Right lobe of liver (tissue), 6 donors: ENCODE measurements at places on chromosomes 7 and 10. TPM values are rescaled to one million over a fixed set of nuclear protein-coding genes. Genes with fewer than 3 reads are reported as not detected.

Gene FAM25G
- not detected for total RNA-seq

DNA sequence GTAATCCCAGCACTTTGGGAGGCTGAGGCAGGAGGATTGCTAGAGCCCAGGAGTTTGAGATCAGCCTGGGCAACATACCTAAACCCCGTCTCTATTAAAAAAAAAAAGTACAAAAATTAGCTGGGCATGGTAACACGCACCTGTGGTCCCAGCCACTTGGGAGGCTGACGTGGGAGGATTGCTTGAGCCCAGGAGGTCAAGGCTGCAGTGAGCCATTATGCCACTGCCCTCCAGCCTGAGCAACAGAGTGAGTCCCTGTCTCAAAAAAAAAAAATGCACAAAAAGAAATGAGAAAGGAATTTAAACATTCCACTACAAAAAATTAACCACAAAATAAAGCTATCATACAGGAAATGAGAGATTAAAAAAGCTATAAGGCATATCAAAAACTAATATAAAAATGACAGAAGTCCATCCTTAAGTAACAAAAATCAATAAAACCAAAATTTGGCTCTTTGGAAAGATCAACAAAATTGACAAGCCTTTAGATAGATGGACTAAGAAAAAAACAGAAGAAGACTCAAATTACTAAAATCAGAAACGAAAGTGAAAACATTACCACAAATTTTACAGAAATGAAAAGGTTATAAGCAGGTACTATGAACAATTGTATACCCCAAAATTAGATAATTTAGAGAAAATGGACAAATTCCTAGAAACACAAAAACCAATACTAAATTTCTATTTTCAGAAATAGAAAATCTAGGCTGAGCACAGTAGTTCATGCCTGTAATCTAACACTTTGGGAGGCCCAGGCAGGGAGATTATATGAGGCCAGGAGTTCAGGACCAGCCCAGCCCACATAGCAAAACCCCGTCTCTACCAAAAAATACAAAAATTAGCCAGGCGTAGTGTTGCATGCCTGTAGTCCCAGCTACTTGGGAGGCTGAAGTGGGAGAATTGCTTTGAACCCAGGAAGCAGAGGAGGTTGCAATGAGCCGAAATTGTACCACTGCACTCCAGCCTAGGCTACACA is 42.4 kb upstream of the NANOS1 start:
- H3K27ac ChIP-seq = no peak overlapping the region
- no peaks in the 10 kb centered on the region for H3K4me1 ChIP-seq
- H3K4me3 ChIP-seq = no peak overlapping the region
- H3K27me3 ChIP-seq = no peaks in the 10 kb centered on the region
- no peaks in the 10 kb centered on the region for H3K36me3 ChIP-seq

- no peaks in the 10 kb centered on the region for H3K4me1 ChIP-seq
- no peaks in the 10 kb centered on the region for H3K36me3 ChIP-seq
- no peak overlapping the region for H3K27ac ChIP-seq
- DNase-seq = no peak
- H3K27me3 ChIP-seq = no peaks in the 10 kb centered on the region
Measured at GRCh38 chr10:52108236-52108635, 205.8 kb upstream of the DKK1 start.

DNA sequence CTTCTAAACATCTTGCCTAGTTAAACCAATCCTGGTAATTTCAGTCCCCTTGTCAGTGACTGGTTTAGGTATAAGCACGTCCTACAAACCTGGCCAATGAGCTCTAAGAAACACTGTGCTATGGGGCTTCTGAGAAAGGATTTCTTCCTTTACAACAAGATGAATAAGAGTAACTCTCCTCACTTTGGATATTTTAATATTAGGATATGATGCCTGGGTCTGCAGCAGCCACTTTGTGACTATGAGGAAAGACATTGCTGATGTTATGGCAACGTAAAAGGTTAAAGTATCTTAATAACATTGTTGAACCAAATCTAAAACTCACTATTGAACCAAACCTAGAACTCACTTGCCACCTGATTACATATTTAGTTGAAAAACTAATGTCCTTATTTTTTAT is 26.5 kb upstream of the EPC1 start:
- H3K4me1 ChIP-seq = no peaks in the 10 kb centered on the region
- no peaks in the 10 kb centered on the region for H3K36me3 ChIP-seq
- no peak overlapping the region for H3K4me3 ChIP-seq
- H3K27me3 ChIP-seq = no peaks in the 10 kb centered on the region

DNA sequence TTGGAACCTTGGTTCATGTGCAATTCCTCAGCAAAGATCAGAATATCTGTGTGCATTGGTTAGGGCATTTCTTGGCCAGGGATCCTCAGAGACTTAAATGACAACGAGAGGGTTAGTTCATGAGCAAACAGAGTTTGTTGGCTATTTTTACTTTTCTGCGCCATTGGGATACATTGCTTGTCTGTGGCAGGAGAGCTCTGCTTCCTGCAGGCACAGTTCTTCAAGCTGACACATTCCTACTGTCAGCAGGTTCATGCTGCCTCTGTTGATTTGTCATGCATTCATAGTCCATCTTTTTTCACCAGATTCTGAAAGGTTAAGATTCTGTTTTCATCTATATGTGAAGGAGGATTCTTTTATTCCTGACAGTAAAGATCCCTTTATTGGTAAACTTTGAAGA is 139.4 kb downstream of the TMEM178B start:
- H3K4me3 ChIP-seq = no peak overlapping the region
- no peaks in the 10 kb centered on the region for H3K27me3 ChIP-seq
- H3K4me1 ChIP-seq = no peaks in the 10 kb centered on the region

GRCh38 chr7:94289071-94289470 is 105.6 kb upstream of the COL1A2 start:
- no peak overlapping the region for H3K27ac ChIP-seq
- DNase-seq = no peak
- H3K4me1 ChIP-seq = no peaks in the 10 kb centered on the region
- H3K4me3 ChIP-seq = no peak overlapping the region

DNA sequence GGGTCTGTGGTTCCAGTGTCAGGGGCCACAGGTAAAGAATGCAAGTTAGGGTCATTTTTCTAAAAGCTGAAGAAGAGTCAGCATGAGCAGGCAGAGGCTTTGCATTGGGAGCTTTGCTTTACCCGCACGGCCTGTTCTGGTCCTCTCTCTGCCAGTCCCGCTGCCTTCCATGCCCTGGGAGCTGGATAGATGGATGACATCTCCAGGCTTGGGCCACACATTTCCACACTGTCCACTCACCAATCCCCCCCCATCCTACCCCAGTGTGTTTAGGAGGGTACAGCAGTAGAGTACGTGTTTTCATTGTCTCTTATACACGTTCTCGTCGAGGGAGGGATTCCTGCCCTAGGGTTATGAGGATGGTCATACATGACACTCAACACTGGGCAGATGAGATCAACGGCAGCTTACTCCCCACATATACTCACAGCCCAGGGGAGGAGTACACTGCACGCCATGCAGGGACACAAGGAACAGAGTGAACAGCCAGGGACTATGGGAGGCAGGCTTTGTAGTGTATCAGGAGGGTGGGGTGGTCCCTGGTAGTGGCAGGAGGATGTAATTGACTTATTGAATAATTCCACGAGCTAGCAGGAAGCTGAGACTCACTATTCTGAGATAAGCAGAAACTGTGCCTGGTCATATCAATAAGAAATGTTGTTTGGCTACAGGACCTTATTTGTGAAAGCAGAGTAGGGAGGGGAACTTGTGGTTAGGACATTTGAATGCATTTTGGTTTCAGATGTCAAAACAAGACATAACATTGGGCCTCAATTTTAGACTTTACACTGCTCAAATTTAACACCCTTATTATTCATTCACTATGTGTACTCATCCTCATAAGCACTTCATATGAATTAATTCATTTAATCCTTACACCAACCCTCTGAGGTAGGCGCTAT is 36.6 kb downstream of the PLPP4 start:
- H3K27me3 ChIP-seq = no peaks in the 10 kb centered on the region
- DNase-seq = no peak
- H3K36me3 ChIP-seq = no peaks in the 10 kb centered on the region
- H3K4me1 ChIP-seq = no peaks in the 10 kb centered on the region

- peaks cover 49% of the 10 kb centered on the region for H3K36me3 ChIP-seq
- no peak overlapping the region for H3K4me3 ChIP-seq
- H3K4me1 ChIP-seq = peaks cover 4% of the 10 kb centered on the region
- no peaks in the 10 kb centered on the region for H3K27me3 ChIP-seq
- H3K27ac ChIP-seq = no peak overlapping the region
- no peak for DNase-seq
Measured at GRCh38 chr10:70426823-70427222, 14.7 kb downstream of the NODAL start.

DNA sequence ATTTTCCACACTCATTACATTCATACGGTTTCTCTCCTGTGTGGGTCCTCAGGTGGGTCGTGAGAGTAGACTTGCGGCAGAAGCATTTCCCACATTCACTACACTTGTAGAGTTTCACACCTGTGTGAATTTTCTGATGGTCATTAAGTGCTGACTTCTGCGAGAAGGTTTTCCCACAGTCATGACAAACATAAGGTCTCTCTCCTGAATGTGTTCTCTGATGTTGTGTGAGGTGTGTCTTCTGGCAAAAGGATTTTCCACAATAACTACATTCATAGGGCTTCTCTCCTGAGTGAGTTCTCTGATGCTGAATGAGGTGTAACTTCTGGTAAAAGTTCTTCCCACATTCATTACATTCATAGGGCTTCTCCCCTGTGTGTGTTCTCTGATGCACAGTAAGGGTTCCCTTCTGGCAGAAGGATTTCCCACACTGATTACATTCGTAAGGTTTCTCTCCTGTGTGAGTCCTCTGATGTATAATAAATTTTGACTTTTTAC is 15.1 kb downstream of the ZNF12 start:
- H3K4me3 ChIP-seq = no peak overlapping the region
- H3K4me1 ChIP-seq = no peaks in the 10 kb centered on the region
- H3K27ac ChIP-seq = no peak overlapping the region
- no peak for DNase-seq
- H3K36me3 ChIP-seq = no peaks in the 10 kb centered on the region

DNA sequence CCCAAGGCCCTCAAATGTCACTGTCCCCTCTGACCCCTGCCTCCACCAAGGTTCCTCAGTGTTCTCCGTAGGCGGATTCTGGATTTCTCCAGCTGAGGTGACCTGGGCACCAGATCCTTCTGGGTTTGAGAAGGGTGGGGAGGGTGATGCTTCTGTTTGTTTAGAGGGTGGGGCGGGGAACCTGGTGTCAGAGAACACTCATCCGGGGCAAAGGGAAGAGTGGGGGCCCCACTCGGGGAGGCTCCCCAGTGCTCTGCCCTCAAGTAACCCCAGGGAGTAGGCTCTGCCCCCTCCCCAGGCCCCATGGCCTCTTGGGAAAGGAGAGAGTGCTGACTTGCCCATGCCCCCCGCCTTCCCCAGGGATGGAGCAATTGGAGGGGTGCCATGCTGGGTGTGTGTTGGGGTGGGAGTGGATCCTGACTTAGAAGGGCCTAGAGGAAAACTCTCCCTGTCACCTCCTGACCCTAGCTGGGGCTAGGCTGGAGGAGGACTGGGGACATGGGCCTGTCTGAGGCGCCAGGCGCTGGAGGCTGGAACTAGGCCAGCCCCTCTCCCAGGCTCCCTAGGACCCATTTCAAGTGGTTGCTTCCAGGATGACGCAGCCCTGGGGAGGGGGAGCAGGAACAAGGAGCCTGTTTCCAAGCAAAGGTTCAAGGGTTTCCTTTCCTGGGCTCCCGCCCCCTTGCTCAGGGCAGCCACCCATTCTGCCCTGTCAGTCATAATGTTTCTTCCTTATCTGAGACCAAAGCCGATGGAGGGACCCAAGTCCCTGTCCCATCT is 27.9 kb downstream of the KAZALD1 start:
- H3K27me3 ChIP-seq = no peaks in the 10 kb centered on the region
- H3K36me3 ChIP-seq = no peaks in the 10 kb centered on the region
- no peak overlapping the region for H3K4me3 ChIP-seq
- DNase-seq = no peak

DNA sequence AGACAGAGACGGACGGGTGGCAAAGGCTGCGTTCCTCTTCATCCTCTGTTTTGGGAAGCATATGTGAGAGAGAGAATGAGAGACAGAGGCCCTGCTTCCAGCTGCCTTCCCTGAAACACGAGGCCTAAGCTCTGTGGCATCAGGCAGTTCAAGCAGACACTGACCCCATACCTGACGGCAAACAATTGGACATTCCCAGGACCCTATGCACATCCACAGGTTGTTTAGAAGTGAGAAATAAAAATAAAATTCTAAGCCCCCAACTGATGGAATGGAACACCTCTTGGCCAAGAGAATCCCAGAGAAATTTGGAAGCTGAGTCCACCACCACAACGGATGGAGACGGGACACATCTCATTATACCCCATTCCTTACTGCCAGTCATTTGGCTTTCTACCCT is 105.3 kb downstream of the CPXM2 start:
- no peaks in the 10 kb centered on the region for H3K36me3 ChIP-seq
- H3K4me3 ChIP-seq = no peak overlapping the region
- H3K4me1 ChIP-seq = no peaks in the 10 kb centered on the region
- H3K27ac ChIP-seq = no peak overlapping the region
- no peaks in the 10 kb centered on the region for H3K27me3 ChIP-seq
- DNase-seq = no peak

- H3K27ac ChIP-seq = peak overlapping the region; percentile 23
- no peaks in the 10 kb centered on the region for H3K27me3 ChIP-seq
- peak; percentile 44 for DNase-seq
- H3K4me1 ChIP-seq = no peaks in the 10 kb centered on the region
- no peak overlapping the region for H3K4me3 ChIP-seq
Measured at GRCh38 chr10:133388973-133389818, 4.8 kb upstream of the MTG1 start.

- no peaks in the 10 kb centered on the region for H3K27me3 ChIP-seq
- DNase-seq = no peak
- no peak overlapping the region for H3K27ac ChIP-seq
Measured at GRCh38 chr10:26451903-26452302, 13.8 kb downstream of the APBB1IP start.

Gene ZNF746
- 15.8 TPM for total RNA-seq

Gene SUGCT
- total RNA-seq = 12.8 TPM

DNA sequence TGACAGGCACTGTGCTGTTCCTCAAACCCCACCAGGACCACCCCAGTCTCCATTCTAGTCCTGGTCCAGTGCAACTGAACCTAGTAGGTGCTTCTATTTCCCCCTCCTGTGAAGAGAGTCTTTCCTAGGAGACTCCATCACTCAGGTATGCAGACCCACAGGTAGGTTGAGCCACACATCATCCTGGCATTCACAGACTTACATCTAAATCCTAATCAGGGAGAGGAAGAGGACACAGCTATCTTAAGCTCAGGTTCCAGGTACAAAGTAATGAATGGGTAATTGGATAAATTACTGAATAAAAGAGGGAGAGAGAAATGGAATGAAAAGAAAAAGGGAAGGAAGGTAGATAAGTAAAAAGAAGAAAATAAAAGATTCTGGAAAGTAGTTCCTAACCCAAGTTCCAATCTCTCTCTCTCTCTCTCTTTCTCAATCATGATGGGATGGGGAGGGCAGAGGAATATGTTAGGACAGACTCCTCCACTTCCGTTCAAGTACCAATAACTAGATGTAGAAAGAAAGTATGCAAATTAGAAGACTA is 139.8 kb upstream of the NAMPT start:
- H3K27ac ChIP-seq = peak overlapping the region; percentile 83
- no peaks in the 10 kb centered on the region for H3K27me3 ChIP-seq
- no peak overlapping the region for H3K4me3 ChIP-seq
- no peaks in the 10 kb centered on the region for H3K36me3 ChIP-seq

Gene NACAD
- 0.09 TPM for total RNA-seq

GRCh38 chr7:17520941-17521340 is 222.5 kb downstream of the AHR start:
- no peak overlapping the region for H3K27ac ChIP-seq
- no peaks in the 10 kb centered on the region for H3K4me1 ChIP-seq
- no peak for DNase-seq
- H3K36me3 ChIP-seq = no peaks in the 10 kb centered on the region
- no peaks in the 10 kb centered on the region for H3K27me3 ChIP-seq
